Dorsolateral prefrontal cortex (tissue), 122 donors: ENCODE measurements at places on chromosomes 1 and 21.

DNA sequence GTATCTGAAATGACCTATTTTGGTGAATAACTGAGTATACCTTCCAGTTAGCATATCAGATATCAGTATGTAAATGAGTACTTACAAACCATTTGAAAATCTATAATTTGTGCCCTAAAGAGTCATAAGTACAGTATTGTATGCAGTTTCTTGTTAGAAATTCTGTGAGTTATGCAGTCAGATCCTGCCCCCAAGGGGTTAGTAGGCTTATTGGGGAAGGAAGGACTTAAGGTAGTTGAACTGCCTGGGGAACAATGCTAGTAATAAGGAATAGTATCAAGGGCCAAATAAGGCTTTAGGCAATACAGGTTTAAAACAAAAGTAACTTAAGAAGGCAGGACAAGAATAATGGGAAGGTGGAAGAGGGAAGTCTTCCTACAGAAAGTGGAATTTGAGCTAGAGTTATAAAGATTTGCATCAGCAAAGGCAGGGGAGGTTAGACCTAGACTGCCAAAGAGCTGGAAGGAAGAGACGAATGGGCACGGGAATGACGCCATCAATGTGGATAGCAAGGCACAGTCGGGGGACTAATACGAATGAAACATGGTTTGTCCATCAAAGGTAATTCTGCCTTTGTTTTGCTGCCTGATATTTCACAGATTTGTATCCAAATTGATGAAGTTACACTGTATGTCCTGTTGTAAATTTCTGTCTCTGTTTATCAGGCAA, 182.9 kb upstream of the DPYD start:
- DNase-seq: no peak

- no peak for DNase-seq
These were observed at the start of gene HSPB7 for GRCh38 chr1:16017461-16018303. TSS of gene HSPB7 (minus strand) at chr1:16018043. CDS start at chr1:16017963, 80 bp downstream.

GRCh38 chr1:188228623-188229022, 1399.9 kb downstream of the PLA2G4A start:
- no peak for DNase-seq

DNA sequence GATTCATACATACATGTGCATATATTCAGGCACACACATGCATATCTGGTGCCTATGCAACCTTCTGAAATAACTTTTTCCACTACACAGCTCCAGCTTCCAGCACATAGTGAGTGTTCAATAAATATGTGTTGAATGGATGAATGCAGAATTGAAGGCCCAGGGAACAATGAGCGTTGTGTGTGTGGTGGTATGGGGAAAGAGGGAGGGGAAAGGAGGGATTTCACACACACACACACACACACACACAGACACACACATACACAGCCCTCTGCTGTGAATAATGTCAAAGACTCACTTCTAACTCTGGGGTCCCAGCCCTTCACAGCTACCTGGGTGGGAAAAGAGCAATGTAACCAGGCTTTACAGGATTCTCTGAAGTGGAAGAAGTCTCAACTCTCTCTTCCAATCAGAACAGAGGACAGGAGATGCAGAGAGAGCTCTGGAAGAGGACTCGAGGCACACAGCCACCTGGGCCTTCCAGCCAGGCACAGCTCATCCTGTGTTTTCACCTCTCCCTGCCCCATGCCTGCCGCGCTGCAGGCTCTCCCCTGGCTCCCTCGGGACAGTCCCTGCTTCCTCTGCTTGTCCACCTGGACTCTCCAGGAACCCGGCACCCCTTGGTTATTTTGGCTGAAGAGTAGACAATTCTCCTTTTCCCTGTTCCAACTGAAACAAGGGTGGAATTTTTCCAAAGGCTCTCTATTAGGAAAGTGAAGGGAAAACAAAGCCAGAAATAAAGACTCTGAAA, 5.4 kb upstream of the IGSF8 start:
- no peak for DNase-seq

DNA sequence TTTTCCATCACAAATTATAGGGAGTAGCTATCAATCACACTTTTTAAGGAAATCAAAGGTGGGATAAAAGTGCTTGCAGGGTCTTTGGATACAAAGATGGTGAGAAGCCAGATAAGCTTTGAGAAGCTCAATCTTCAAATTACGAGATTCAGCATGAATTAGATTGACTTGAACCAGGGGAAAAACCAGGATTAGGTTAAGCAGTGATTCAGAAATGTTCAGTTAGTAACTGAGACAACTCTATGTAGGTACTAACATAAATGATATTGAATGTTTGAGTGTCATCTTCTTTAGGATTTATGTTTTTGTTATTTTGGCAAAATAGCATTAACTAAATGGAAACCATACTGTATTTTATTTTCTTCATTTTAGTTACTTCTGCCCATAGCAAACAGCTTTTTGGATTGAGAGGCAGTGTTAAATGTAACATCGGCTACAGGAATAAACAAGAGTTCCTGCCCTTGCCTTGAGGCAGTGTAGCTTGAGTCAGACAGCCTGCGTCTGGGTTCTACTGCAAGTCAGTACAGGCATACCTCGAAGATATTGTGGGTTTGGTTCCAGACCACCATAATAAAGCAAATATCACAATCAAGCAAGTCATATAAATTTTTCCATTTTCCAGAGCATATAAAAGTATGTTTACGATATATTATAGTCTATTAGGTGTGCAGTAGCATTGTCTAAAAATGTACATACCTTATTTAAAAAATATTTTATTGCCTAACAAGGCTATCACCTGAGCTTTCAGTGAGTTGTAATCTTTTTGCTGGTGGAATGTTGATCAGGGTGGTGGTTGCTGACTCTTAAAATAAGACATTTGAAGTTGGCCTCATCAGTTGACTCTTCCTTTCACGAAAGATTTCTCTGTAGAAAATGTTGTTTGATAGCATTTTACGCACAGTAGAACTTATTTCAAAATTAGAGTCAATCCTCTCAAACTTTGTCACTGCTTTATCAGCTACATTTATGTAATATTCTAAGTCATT, 36.9 kb upstream of the BACH1 start:
- no peak for DNase-seq

- DNase-seq: peak; percentile 85
These were observed 3.1 kb downstream of the C1orf216 start for GRCh38 chr1:35715568-35716002.

- DNase-seq: peak; percentile 62
These were observed 11.8 kb downstream of the SLC6A9 start for GRCh38 chr1:44019466-44019948.

DNA sequence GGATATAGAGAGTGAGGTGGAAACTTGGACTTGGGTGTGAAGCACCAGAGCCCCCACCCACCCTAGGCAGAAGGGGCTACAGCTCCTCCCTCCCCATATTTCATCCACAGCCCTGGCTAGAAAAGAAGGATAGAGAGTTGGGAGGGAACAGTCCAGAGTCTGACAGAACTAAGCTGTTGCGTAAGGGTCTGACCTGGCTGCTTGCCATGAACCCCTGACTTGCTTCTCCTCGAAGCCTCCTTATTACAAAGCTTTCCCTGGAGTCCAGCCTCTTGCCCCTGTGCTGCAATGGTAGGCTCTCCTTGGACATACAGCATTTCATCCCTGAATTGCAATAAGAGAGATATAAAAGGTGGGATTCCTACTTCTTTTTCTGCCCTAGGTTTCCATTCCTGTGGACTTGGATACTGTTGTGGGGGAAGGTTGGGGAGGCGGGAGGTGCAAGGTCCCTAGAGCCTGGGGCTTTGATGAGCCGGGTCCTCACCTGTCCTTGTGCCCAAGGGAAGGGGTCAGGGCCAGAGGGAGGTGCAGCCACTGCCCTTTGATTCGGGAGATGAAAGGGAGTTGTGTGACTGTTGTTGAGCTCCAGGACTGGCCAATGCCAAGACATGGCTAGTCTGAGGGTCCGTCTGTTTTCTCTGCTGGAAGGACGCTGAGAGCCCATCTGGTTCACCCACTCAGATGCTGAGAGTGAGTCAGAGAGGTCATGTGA, 2.7 kb downstream of the RHBG start:
- no peak for DNase-seq

GRCh38 chr21:42799516-42799915, 79.8 kb downstream of the WDR4 start:
- DNase-seq: no peak

GRCh38 chr1:239268007-239268406, 118.4 kb upstream of the CHRM3 start:
- no peak for DNase-seq

DNA sequence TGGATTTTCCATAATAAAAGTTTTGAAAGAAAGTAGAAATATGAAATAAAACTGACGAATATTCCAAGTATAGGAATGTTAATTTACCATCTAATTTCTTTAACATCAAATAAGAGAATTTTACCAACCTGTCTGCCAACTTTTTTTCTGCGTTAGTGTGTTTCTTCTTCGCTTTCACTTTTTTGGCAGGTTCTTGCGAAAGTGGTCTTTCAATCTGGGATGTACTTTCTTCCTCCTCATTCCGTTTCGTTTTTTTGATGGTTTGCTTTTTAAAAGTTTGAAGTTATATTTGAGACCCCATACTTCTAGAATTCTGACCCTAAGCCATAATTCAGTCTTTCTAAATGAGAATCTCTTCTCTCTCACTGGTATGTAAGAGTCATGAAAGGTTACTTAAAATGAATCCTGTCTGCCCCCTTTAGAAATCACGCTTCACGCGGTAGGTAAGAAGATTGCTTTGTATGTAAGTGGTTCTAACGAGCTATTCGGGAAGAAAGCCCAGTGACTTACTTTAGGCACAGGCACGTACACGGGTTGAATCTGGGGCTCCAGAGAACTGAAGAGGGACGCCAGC, 580 bp downstream of the RBM34 start:
- DNase-seq: no peak

GRCh38 chr1:39960431-39960958, 5.5 kb downstream of the MFSD2A start:
- DNase-seq: no peak

- DNase-seq: no peak
These were observed 17.3 kb downstream of the CA6 start for GRCh38 chr1:8962812-8963530.

- DNase-seq: no peak
These were observed 3.1 kb downstream of the PRDM2 start for GRCh38 chr1:13703128-13703513.

- DNase-seq: no peak
These were observed 23.8 kb upstream of the CPLANE2 start for GRCh38 chr1:16260814-16261213.

- DNase-seq: peak; percentile 91
These were observed 375 bp upstream of the MEF2D start for GRCh38 chr1:156500793-156501506.

GRCh38 chr1:241253471-241253870, 103.5 kb downstream of the RGS7 start:
- DNase-seq: no peak

DNA sequence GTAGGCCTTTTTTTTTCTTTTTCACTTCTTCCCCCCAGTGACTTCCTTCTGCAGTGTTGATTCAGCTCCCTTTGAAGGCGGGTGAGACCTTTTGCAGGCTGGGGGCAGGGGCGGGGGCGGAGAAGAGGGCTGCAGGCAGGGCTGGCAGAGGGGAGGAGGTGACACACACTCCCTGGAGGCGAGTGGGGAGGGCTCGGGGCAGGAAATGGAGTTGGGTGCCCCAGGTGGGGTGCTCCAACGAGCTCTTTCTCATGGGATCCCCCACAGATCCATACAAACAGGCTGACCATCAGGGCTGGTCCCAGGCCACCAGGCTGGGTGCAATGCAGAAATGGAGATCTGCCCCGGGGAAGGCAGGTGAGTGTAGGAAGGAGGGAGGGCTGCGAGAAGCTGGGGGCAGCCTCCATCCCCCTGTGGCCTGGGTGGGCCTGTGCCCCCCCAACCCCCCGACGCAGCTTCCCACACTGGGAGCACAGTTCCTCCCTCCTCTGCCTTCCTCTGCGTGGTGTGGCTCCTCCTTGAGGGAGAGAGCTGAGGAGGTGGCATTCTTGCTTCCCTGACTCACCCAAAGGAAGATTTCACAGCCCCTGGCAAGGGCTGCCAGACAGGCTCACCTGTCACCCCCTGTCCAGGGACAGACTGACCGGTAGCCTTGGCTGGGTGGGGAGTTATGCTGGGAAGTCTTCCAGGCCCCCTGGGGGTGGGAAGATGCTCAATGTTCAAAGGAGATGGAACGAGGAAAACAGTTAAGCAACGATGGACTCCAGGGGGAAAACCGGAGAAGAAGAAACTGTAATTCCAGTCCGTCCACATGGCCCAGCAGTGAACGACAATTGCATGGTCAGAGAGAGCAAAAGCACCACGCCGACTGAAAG, 7.1 kb upstream of the ITGB2 start:
- DNase-seq: no peak

GRCh38 chr1:94701796-94702441, 118.2 kb upstream of the SLC44A3 start:
- no peak for DNase-seq

- no peak for DNase-seq
These were observed 67.7 kb upstream of the COL6A1 start for GRCh38 chr21:45913886-45914285.

DNA sequence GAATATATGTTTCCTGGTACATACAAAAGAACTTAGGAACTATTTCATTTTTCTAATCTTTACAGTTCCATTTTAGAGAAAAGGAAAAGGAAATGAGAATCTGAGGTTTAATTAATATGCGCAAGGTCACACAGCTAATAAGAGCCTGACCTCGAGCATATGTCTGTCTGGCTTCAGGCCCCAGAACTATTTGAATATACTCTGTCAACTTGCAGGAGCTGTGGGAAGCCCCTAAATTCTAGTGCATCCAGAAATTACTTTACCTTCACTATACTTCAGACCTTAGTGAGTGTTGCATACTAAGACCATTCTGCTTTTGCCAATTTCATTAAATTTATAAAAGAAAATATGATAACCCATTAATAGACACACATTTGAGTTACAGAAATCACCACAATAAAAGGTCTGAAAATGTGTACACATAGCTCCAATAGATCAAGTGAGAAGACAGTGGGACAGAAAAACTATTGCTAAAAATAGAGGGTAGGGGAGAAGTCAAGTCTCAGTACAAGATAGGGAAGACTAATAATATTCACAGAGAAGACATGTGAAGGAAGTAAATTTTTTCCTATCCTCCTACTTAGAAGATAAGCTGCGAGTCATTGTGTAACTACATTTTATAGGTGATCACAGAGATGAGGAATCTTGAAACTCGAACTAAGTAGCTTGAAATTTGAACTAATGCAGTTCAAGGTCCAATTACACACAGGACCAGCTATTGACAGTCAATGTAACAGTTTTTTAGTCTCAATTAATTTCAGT, 3.8 kb downstream of the RGS13 start:
- DNase-seq: no peak
